ENCODE measurements at places on chromosomes 11 and 22.

- no peak for DNase-seq
These were observed 246.6 kb downstream of the FAM76B start for GRCh38 chr11:95542868-95543551.

GRCh38 chr22:39765661-39766060, 127.9 kb downstream of the ENTHD1 start:
- no peak for DNase-seq

- DNase-seq, result no peak
These were observed 16.7 kb downstream of the STARD10 start for GRCh38 chr11:72776844-72777754.

DNA sequence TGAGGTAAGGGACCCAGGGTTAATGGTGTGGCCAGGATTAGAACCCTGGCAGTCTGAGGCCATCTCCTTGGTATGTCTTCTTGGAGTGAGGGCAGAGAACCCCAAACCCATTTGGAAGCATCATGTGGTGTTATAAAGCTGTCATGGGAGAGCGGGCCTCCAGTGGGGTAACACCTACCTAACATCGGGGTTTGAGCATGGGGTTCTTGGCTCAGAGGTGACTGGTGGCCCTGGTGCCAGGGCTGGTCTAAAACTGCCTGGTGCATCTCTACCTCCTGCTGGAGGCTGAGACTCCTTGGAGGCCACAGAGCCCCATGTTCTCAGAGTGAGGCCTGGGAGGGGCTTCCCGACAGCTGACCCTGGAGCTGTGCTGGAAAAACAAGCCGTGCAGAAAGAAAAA, 4.5 kb downstream of the PRDM11 start:
- DNase-seq, result peak; percentile 3

GRCh38 chr11:12695221-12695794, 21.1 kb downstream of the TEAD1 start:
- DNase-seq, result no peak

Data from activated CD4-positive, CD25-positive, alpha-beta regulatory T cell treated with anti-CD3 and anti-CD28 coated beads, Interleukin-2, amount 50 U/mL, for 72 hours (primary cell).